Activated naive CD8-positive, alpha-beta T cell treated with anti-CD3 and anti-CD28 coated beads, Interleukin-2, amount 10 ng/mL, durations not matched to agents 7 days and 5 days (primary cell): ENCODE measurements at places on chromosomes 5 and 9.
A peak's percentile ranks its signal among the peaks of the same experiment; 100 is the strongest.

- DNase-seq = no peak
Observed at GRCh38 chr5:59260200-59260599, 633.3 kb downstream of the PDE4D start.

GRCh38 chr9:6150483-6150882 lies 65.1 kb upstream of the IL33 start:
- no peak for DNase-seq

DNA sequence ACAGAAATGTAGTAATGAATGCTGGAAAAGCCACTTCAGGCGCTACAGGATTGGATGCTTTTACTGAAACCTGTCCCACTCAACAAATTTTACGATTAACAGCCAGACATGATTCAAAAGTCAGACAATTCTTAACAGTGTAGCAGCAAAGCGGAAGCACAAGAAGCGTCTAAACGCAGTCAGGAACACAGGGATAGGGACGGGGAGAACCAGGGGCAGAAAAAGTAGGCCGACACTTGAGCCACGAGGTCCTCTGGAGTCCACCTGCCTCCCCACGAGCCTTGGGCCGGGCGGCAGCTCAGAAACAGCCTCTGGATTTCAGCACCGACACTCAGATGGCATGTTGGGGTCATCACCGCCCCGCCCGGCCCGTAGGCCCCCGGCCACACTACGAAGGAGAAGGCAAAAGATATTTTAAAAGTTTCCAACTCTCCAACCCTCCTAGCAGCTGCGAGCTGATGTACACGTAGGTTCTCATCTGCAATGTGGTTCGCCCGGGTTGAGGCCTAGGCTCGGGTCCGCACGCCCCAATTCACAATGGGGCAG lies 615 bp downstream of the RACK1 start:
- DNase-seq = no peak

DNA sequence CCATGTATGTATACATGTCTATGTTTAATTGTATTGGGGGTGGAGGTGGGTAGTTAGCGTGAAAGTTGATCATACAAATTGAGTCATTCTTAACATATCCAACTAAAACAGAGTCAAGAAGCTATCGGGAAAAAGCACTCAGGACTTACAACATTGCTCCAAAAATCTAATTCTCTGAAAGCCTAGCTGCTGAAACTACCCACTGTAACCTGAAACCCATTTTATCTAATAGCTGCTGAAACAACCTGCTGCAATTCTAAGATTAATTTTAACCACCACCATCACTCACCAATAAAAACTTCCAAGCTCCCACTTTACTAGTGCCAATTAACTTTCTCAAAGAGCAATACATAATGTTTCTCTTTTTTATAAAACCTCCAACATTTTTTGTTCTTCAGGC lies 32.2 kb downstream of the KCNV2 start:
- DNase-seq = no peak

DNA sequence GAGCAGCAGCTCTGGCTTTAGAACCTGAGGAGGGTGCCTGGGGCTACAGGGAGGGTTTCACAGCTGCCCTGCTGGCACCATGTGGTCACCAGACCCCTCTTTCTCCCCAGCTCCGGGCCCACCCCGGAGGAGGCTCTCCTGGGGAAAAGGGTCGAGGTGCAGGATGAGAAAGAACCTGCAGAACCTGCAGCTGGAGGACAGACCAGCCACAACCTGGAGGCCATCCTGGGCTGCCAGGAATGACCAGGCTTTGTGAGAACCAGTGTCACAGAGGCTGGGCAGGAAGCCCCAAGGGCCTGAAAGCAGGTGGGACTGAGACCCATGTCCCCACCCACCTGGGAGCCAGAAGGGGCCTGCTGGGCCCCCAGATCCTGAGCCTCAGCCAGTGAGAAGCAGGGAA lies 23.0 kb downstream of the SEMA4D start:
- DNase-seq = peak; percentile 25

DNA sequence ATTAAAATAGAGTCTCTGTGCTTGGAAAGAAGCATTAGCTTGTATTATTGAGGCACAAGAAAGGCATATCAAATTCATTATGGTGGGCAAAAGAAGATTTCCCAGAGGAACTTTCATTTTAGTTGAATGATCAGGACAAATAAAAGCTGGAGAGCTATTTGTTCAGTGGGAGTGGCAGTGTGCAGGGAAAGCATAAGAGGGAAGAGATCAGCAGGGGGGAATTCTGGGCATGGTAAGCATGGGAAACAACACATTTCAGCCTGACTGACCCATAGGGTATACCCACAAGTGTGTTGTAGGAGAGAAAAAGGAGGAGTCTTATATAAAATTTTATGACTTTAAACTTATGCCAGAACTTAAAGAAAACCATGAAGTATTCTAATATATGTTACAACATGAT lies 167.7 kb upstream of the RASA1 start:
- no peak for DNase-seq

DNA sequence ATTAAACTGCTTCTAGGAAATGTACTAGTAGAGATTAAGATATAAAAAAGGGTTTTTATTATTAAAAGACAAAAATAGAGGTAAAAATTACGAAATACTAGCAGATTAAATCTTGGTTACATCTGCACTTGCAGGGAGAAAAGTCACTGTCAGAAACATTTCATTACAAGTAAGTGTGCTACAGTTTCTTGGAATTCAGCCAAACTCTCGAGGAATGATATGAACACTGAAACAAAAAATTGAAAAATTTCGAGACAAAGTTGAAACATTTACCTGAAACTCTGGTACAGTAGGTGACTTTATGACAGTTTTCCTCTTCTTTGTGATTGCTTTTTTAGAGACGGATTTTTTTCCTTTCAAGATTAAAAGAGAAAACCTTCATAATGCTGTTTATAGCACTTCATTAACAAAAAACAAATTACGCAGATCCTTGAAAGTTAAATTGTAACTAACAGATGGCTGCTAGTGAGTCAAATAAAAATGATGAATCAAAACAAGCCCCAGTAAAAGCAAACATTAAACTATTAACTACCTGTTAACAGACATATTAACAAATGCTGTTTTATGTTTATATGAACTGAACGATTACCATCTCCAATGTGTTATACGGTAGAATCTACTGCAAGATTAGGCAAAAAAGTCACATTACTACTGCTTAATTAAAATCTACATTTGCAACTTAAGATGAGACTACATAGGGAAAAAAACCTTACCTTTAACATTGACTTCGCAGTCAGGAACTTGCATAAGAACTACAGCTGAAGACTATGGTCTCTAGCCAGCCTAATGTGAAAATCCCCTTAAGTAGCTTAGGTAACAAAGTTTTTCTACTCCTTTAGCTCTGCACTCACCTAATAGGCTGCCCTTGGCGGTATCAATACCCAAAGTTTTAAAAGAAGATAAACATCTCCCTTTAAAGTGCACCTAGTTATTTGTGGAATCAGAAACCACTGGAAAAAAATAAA lies 61.4 kb downstream of the RANBP6 start:
- no peak for DNase-seq

- no peak for DNase-seq
Observed at GRCh38 chr9:16138561-16139491, 586.0 kb downstream of the CCDC171 start.

GRCh38 chr9:105968811-105969466 lies 274.6 kb downstream of the TMEM38B start:
- no peak for DNase-seq

- DNase-seq = no peak
Observed at GRCh38 chr9:4442806-4443205, 47.5 kb upstream of the SLC1A1 start.

GRCh38 chr9:128877852-128878251 lies 3.9 kb downstream of the KYAT1 start:
- DNase-seq = no peak

DNA sequence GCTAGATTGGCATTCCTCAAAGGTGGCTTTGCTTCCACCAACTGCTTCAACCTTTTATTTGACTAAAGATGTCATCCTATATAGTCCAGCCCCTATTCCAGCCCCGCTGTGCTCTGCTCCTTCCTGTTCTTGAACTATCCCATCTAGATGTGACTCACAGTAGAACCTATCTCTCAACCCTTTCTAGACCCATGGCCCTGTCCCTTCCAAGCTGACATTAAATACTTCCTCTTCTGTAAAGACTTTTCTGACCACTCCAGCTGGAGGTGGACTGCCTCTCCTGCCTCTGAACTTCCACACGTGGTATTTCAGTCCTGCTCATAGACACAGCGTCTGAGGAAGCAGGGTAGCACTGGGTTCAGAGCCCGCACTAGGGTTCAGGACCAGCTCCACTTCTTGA lies 32.4 kb downstream of the OSTF1 start:
- no peak for DNase-seq

DNA sequence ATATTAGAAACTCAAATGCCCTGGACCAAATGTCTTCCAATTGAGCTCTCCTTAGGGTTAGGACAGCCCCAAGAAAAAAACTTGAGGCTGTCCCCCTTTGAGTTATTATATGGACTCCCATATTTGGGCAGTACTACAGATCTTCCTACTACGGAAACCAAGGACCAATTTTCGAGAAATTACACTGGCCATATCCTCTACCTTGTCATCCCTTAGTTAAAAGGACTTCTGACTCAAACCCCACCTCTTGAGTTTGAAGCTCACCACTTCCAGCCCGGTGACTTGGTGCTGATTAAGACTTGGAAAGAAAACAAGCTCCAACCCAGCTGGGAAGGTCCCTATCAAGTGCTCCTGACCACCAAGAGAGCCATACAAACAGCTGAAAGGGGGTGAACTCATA lies 497.0 kb upstream of the GRAMD2B start:
- no peak for DNase-seq

- DNase-seq = no peak
Observed at GRCh38 chr9:89678396-89679015, 73.7 kb downstream of the GADD45G start.

DNA sequence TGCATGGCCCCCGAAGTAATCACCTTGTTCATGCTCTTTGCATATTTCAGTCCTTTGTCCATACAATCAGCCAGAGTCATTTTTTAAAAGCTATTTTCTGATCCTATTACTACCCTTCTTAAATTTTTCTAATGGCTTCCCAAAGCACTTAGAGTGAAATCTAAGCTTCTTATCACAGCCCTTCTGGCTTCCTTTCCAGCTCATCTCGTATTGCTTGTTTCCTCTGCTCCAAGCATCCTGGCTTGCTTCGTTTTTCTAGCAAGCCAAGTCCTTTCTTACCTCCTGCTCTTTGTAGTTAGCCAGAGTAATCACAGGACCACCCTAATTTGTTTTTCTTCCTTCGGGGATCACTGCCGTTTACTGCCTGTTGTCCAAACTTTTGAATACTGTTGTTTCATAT lies 453.3 kb downstream of the KIF4B start:
- no peak for DNase-seq

DNA sequence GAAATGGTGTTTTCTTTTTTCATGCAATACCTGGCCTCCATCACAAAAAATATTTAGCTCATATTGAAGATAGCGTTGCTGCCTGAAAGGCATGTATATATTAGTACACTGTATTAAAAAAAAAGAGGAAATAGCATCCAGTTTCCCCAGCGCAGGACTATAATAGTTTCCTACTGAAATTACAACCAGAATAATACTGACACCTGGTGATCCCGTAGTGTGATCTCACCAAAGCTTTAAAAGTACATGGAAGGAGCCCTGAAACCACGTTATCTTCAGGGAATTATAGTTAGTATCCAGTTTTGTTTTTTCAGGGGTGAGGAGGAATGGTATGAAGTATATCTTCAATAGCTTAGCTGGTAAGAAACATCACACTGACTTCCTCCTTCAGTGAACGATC lies 264.9 kb downstream of the CD180 start:
- no peak for DNase-seq

DNA sequence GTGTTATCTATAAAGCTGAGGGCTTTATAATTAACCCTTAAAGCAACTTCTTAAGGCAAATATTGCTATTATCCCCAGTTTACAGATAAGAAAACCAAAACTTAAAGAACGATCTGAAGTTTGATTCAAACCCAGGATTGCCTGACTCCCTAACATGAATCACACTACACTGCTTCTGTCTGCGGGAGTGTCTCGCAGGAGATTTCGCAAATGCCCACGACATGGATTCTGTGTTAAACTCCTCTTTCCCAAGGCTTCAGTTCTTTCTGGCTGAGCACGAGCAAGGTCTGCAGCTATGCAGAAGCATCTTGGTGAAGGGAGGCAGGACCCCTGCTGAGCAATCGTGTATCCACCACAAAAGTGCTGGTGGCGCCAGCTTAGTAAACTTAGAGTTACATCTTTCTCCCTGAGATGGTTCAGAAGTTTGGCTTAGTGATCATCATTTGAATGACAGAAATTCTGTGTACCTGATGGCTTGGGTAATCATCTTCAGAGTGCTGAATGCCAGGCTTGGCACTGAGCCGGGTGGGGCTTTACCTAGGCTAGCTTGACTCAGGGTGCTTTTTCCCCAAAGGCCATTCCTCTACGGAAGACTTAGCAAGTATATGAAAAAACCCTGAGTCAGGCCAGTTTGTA lies 81.4 kb upstream of the PIK3R1 start:
- DNase-seq = no peak

GRCh38 chr5:110588286-110588980 lies 138.0 kb downstream of the TMEM232 start:
- no peak for DNase-seq

DNA sequence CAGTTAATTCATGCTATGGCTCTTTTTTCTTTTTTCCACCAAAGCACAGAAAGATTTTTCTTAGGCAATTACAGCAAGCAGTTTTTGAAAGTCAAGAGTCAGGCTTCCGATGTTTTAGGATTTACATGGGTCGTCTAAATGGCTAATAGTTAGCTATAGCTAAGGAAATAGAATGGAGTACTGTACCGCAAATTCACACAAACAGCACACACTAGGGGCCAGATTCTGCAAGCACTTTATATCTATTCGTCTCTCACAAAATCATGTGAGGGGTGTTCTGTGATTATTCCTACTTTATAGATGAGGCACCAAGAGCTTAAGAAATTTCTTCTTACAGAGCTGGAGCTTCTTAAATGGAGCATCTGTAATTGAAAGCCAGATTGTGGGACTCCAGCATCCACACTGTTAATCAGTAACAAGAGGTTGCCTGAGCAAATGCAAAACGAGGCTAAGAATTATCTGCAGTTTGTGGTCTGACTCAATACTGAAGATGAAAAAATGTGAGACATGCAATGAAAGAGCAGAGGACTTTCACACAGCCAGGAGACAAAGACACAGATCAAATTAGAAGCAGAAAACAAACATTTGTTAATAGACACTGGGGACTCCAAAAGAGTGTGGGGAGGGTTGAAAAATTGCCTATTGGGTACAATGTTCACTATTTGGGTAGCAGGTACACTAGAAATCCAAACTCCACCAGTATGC lies 62.7 kb upstream of the CTXN3 start:
- DNase-seq = no peak

DNA sequence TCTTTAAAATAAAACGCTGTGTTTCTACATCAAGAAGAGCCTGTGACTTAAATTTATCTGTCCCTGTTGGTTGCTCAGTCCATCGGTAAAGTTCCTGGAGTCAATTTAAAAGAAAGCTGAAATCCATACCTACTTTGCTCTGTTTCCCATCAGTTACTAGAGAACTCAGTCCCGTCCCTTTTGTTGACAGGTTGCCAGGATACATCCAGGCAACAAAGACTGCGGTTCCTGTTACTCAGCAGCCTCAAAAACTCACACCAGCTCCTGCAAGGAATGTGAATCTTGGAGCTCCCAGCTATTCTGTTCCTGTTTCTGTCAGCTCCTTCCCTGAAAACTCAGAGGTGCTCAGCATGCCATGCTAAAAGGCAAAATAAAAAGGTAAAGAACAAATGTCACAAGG lies at the start of gene ZNF474:
TSS of gene ZNF474 (plus strand) at position 241 of the 400 bp plus-strand sequence. CDS start 22,445 bp downstream, outside the sequence.
- DNase-seq = no peak

- DNase-seq = no peak
Observed at GRCh38 chr5:176877793-176878331, 21.3 kb downstream of the HK3 start.

- DNase-seq = peak; percentile 63
Observed at GRCh38 chr9:110148384-110148783, 59.6 kb downstream of the C9orf152 start.
